ENCODE measurements at places on chromosomes 16 and 17.

DNA sequence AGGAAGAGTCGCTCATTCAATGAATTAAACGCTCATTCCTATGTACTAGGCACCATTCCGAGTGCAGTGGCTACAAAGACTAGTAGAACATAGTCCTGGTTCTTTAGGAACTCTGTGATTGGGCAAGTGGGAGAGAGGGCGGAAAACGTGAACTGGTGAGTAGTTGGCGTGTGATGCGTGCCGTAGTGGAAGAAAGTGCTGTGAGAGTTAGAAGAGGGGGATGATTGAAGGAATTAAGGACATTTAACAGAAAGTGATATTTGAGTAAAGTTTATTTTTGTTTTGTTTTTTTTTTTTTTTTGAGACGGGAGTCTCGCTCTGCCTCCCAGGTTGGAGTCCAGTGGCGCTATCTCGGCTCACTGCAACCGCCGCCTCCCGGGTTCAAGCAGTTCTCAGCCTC is 7.9 kb upstream of the SLFN14 start:
- no peak for DNase-seq

DNA sequence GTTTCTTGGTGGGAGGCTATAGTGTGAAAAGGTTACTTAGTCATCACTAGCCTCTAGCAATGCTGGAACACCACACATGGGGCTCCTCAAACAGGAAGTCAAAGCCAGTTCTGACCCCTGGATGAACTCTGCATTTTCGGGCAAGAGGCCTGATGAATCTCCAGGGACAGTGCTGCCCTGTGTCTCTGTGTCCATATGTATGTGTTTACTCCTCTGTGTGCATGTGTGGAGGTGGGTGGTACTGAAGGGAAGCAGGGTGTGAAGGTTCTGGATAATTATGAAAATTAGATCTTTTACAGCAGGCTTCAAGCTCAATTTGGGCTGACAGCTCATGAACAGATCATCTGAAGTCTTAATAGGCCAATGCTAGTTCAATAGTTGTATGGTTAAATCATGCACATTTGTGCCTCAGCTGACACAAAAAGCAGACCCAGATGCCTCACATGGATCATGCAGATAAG is 133.6 kb downstream of the SNX11 start:
- peak; percentile 55 for DNase-seq

- DNase-seq, result no peak
Measured at GRCh38 chr17:61211236-61211635, 188.4 kb upstream of the TBX2 start.

- DNase-seq, result no peak
Measured at GRCh38 chr17:8100111-8100510, 12.6 kb upstream of the ALOX12B start.

DNA sequence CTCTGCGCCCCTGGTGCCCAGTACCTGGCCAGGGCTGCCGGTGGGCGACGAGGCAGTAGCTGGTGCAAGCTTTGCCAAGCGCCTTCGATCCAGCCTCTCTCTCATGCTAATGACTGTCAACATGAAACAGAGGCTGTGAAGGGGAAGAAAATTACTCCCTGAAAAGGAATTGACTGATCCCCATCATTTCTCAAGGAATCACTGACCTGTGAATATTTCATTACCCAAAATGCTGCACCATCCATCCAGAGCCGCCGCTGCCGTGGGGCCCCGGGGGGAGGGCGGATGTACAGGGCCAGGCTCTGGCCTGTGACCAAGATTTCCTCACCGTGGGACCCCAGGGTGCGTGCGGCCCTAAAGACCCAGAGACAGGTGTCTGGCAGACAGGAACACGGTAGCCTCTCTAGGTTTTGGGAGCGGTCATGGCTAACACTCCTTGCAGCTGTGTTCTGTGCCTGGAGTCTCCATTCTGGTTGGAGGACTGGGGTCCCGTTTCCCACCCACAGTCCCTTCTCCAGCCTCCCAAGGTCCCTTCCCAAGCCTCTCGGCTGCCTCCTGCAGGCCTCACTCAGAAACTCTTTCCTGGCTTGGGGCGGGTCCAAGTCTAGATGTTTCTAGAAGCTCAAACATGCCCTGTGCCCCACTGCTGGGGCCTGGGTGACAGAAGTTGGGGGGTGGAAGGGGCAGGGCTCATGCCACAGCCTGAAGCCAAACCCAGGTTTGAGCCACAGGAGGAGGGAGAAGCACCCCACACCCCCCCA is 73.3 kb downstream of the ENGASE start:
- DNase-seq, result no peak

GRCh38 chr16:88380619-88381018 is 2.1 kb upstream of the ZNF469 start:
- no peak for DNase-seq

- DNase-seq, result no peak
Measured at GRCh38 chr16:78817200-78817739, 717.8 kb downstream of the WWOX start.

Measured in GM12864 (cell line).